ENCODE measurements at places on chromosomes 12 and 14. TPM values are rescaled to one million over a fixed set of nuclear protein-coding genes. Genes with fewer than 3 reads are reported as not detected.

ADAM21 gene
- polyA plus RNA-seq, result 0.06 TPM

TBC1D30 gene
- polyA plus RNA-seq, result 0.25 TPM

SALL2 gene
- 2.1 TPM for polyA plus RNA-seq

PPHLN1 gene
- polyA plus RNA-seq, result 185 TPM

LRRC43 gene
- not detected for polyA plus RNA-seq

MSRB3 gene
- not detected for polyA plus RNA-seq

All from CD4-positive, CD25-positive, alpha-beta regulatory T cell (primary cell).